Panc1 (cell line): ENCODE measurements at places on chromosomes 6 and 20.

GRCh38 chr6:5752391-5752680 lies 254.4 kb downstream of the NRN1 start:
- no peak for DNase-seq

DNA sequence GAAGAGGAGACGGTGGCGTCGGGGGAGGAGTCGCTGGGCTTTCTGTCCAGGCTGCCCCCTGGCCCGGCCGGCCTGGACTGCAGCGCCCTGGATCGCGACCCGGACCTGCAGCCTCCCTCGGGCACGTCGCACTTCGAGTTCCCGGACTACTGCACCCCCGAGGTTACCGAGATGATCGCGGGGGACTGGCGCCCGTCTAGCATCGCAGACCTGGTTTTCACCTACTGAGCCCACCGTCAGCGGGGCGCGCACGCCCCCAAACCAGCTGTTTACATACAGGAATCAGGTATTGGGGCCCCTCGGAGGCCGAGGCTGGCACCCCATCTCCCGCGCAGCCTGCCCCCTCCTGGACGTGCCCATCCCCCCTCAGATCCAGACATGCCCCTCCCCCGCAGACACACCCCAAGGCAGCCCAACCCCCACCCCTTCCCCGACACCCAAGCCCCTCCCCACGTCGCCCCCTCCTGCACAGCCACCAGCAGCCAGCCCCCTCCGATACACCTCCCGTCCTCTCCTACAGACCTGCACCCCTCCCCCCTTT lies 1.4 kb downstream of the SOX12 start:
- no peak for DNase-seq

DNA sequence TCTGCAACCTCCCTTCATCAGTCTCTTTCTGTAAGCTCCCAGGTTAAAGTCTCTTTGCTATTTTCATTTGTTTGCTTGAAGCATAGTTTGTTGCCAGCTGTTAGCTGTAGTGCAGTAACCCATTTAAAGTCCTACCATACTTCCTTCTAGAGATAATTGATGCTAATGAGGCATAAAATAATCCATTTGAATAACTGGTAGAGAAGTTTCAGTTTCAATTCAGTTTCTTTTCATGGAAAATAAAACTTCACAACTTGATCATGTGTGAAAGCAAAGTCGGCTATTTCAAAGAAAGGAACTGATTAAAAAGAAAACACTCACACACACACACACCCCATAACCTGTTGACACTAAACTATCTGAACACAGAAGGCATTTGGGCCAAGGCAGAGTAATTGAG lies 68.5 kb upstream of the TENT5A start:
- no peak for DNase-seq

DNA sequence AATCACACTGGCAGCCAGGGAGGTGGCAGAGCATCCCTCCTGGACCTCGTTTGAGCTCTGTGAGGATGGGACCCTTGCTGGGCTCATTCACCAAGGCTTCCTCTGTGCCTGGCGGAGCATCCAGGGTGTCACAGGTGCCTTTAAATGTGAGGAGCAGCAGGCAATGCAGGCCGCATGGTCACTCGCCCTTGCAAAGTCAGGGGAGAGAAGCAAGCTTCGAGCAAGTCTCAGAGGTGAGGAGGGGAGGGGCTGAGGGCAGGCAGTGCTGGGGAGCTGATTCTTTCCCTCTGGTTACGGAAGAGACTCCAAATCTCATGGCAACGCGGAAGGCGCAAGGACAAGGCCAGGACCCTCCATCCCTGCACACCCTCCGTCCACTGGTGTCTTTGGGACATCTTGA lies 182.7 kb upstream of the PMEPA1 start:
- DNase-seq = no peak

- no peak for DNase-seq
Observed at GRCh38 chr6:120262354-120262753, 912.8 kb upstream of the MAN1A1 start.

DNA sequence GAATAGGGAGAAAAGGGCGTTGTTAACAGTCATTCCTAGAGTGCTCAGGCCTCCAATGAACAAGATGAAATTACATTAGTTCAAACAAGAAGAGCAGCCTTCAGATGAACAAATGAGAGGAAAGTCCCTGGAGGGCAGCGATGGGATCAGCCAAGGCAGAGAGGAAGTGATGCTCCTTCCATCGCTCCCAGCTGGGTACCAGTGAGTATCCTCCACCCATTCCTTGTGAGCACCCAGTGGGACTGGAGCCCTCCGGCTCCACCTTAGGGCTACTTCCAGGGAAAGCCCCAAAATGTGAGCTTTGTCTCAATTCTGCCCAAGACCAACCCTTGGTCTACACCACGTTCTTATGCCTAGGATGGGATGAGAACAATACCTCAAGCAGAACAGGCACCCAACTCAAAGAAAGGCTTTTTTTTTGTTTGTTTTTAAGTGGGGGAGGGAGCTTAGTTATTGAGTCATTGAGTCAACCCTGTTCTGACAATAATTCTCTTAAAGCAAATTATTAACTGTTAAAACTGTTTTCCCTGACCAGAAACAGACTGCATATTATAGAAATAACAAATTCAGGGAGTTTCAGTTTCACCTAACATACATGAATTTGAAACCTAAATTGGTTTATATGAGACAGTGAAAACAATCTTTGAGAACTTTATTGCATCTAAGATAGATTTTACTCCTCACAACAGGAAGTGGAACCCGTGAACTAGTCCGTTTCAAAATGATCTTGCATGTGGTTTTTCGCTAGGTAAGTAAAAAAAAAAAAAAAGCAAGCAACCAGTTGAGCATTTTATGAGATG lies 106.9 kb downstream of the IPCEF1 start:
- no peak for DNase-seq

GRCh38 chr6:157017861-157018260 lies 240.7 kb downstream of the ARID1B start:
- no peak for DNase-seq

GRCh38 chr20:59775687-59776055 lies 157.8 kb downstream of the SYCP2 start:
- DNase-seq = no peak

DNA sequence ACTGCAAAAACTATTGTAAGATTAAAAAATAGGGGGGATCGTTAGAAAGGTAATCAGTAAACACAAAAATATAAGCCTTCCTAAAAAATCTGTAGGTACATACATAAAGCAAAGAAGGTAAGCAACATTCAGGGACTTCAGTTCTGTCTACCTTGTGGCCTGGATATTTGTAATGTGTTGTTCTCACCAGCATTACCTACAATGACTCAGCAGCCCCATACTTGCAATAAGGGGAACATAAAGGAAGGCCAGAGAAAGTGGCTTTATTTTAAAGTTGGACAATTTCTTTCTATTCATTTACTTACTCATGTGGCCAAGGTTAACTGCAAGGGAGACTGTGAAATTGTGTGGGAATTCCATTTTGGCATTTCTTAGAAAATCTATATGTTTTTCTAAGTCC lies 277.2 kb upstream of the PREP start:
- DNase-seq = no peak

DNA sequence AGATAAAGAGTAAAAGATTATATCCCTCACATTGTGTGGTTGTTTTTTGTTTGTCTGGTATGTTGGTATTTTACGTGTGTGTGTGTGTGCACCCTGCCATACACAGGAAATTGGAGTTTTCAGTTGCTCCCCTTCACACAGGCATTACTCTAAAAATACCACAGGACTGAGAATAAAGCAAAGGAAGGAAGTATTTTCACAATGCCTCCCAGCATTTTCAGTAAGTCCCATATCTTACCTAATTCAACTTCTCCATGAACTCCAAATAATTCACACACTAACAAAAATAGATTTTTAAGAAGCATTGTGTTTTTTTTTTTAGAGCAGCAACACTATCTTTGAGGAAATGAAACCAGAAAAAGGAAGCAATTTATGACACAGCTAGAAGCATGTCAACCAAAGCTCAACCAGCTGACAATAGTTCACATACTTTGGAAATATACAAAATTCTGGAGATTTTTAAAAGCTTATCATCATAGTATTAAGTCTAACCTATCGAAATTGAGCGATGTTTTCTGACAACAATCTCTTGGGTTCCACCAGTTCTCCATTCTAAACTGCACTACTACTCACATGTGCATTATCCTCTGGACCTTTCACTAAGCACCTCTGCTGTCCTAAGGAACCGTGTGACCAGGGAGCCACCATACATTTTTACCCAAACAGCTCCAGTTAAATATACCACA lies 2.1 kb downstream of the UBE2J1 start:
- no peak for DNase-seq

DNA sequence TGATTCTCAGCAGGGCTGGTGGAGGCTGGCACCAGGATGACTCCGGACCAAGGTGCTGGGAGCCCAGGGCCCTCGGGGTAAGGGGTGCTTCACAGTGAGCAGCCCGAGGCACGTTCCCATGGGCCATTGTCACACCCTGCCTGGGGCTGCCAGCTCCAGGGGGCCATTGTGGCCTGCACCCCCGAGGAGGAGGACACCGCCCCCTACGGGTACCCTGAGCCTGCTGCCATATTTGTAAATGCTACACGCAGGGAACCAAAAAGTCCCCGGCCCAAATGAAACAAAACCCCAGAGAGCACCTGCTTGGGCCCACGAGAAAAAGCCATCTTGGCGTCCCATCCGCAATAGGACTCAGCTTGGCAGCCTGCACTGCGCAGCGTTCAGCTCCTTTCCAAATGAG lies 64.7 kb upstream of the GATA5 start:
- no peak for DNase-seq

- no peak for DNase-seq
Observed at GRCh38 chr6:30554404-30554803, 1.9 kb downstream of the GNL1 start.

DNA sequence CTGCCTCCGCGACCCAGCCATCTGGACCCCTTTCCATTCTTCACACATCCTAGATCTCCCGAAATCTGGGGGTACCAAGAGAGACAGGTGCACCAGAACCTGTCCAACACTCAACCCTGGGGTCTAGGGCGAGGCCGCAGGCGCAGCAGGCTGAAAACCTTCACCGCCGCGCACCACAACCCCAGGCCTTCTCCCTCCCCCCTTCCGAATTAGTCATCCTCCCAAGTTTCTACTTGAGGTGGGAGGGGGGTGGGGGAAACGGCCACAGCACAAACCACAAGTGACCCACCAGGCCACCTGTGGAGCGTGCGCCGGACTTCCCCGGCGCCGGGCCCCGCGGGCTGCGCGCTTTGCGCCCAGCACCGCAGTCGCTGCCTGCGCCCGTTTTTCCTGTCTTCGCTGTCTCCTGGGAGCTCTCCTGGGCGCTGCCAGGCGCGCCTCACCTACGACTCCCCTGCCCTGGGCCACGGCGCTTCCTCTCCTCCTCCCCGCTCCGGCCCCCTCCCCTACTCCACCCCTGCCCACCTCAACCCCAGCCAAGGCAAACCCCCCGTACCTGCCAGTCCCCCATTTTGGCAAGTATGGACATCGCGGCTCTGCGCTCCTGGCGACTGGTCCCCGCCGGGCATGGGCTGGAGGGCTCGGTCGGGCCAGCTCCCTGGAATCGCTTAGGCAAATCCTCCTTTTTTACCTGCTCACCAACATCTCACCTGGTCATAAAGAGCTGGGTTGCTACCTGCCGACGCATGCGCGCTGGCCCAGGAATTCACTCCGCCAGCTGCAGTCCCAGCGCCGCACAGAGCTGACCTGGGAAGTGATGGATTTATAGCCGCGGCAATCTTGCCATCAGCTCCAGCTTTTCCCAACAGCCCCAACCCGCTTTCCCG lies 4.2 kb upstream of the TFAP2A start:
- DNase-seq = no peak

- DNase-seq = no peak
Observed at GRCh38 chr6:71533939-71534379, 245.3 kb downstream of the OGFRL1 start.

DNA sequence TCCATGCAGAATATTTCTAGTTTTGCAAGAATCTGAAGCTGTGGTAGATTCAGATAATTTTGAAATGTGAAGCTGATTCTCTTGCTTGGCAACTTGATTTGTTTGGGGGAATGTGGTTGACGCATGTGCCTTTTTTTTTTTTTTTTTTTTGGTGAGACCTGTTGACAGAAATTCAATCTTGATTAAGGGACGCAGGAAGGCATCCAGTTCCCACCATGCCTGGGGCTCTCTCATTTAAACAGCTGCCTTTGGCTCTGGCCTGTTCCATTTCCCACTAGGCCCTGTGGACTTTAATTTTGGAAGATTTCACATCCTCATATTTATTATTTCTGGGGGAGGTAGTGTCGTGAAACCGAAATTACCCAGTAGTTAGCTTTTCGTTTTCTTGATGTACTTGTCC lies 8.6 kb downstream of the TPX2 start:
- no peak for DNase-seq

GRCh38 chr6:38477680-38478260 lies 162.0 kb downstream of the BTBD9 start:
- DNase-seq = no peak

DNA sequence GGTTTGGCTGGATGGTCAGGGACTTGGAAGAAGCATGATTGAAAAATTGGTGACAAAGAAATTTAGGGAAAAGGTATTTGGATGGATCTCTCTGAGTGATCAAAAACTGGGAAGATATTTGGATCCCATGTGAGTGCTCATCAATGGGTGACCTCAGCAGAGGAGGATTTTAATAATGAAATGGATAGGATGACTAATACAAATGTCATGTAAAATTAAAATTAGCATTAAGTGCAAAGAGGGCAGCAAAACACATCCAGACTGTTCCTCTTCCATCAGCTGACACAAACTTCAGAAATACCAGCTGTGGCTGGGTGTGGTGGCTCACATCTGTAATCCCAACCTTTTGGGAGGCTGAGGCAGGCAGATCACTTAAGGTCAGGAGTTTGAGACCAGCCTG lies 151.7 kb downstream of the THBS2 start:
- DNase-seq = no peak

DNA sequence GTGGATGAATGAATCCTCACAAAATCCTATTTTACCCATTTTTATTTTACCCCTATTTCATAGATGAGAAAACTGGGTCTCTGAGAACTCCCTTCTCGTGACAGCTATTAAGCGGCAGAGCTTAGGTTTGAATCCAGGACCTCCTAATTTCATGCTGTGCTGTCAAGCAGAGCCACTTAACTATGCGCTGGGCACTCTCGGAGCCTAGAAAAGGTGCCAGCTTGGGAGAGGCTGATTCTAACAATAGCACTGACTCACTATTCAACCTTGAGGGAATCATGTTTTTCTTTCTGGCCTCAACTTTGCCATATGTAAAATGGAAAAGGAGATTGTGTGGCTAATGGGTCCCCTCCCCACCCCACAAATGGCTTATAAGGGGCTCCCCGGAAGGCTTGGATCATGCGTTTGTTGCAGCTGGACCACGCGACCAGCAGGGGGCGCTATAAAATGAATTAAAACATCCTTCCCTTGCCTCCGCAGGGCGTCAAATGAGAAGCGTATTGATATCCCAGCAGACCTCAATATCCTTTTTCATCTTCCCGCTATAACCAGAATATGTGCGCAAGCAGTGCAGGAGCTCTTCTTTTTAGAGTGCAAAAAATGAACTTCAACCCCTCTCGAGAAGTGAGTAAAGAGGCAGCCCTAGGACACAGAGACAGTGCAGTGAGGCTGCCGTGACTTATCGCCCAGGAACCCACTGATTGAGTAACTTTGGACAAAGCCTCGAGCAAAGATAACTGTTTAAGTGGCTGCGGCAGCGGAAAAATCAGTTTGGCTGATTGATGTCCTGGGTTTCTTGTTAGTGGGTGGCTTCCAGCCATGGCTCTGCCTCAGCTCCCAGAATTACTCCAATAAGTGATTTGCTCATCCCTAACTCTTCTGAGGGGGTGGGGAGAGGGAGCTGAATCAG lies 12.8 kb upstream of the PDYN start:
- peak; percentile 28 for DNase-seq
